Memory B cell (primary cell): ENCODE measurements at places on chromosomes 1 and 21.
A peak's percentile ranks its signal among the peaks of the same experiment; 100 is the strongest.

DNA sequence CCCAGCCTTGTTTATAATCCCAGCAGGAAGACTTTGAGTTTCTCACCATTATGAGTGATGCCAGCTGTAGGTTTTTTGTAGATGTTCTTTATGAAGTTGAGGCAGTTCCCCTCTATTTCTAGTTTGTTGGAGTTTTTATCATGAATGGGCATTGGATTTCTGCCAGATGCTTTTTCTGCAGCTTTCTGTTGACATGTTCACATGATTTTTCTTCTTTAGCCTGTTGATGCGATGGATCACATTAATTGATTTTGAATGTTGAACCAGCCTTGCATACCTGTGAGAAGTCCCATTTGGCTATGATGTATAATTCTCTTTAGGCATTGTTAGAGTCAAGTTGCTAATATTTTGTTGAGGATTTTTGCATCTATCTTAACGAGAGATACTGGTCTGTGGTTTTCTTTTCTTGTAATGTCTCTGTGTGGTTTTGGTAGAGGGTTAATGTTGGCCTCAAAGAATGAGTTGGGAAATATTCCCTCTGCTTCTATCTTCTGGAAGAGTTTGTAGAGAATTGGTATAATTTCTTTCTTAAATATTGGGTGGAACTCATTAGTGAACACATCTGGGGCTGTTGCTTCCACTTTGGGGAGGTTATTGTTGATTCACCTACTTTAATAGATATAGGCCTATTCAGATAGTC lies 33.2 kb downstream of the ZBTB40 start:
- DNase-seq, result no peak
- no peak overlapping the region for H3K27ac ChIP-seq
- no peaks in the 10 kb centered on the region for H3K27me3 ChIP-seq
- peaks cover 23% of the 10 kb centered on the region for H3K36me3 ChIP-seq
- H3K4me3 ChIP-seq, result no peak overlapping the region
- H3K4me1 ChIP-seq, result peaks cover 12% of the 10 kb centered on the region

DNA sequence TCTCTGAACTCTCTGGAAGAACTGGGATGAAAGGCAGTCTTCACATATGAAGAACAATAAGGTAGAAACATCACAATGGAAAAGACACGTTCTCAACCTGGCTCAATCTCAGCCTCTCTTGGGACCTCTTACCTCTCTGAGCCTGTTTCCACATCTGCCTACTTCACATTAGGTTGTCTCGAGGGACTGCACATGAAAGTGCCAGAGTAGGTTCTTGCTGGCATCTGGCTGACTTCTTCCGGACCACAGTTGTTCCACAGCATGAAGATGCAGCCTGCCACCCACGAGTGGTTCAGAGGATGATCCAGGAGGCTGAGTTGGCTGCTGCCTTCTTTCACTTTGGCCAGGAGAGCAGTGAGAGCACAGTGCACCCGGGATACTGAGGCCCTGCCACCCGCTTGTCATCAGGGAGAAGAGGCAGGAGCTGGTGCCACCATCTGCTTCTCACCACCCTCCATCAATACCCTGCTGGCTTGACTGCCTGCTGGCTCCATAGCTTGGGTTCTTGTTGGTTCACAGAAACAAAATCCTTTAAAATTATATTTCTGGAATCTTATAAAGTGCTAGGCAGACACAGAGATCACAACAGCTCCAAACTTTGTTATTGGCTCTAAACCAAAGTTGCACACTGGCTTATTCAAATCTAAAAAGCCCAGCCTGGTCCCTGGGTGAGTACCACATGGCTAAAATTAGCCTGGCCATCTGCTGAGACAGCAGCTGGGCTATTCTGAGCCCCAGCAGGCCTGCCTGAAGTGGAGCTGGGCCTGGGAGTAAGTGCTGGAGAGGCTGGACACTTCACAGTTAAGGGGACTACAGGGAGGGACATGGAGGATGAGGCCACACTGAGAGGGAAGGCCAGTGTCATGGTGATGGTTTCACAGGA lies 46.9 kb upstream of the LIN9 start:
- no peaks in the 10 kb centered on the region for H3K27me3 ChIP-seq
- no peak for DNase-seq
- H3K4me3 ChIP-seq, result peak overlapping the region; percentile 39

GRCh38 chr1:231203259-231204057 lies 37.6 kb upstream of the GNPAT start:
- H3K4me1 ChIP-seq, result peaks cover 7% of the 10 kb centered on the region
- H3K36me3 ChIP-seq, result peaks cover 2% of the 10 kb centered on the region
- H3K27me3 ChIP-seq, result peaks cover 8% of the 10 kb centered on the region
- no peak overlapping the region for H3K4me3 ChIP-seq

DNA sequence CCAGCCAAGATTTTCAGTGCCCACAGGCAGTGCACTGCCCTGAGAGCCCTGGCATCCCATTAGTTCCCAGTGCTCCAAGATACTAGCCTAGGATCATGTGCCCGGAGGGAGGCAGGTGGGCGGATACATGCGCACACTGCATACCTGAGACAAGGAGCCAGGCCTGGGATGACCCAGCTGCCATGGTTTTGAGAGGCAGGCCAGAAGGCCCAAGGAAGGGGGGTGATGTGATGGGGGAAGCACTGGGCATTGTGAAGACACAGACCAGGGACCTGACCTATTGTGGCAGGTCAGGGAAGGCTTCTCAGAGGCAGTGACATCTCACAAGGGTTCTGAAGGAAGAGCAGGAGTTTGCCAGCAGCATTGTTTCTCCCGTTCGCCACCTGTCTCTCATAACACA lies 3.6 kb downstream of the ZC3H12A start:
- H3K4me3 ChIP-seq, result peak overlapping the region; percentile 99
- H3K27ac ChIP-seq, result peak overlapping the region; percentile 99
- peaks cover 36% of the 10 kb centered on the region for H3K36me3 ChIP-seq
- no peaks in the 10 kb centered on the region for H3K27me3 ChIP-seq
- H3K4me1 ChIP-seq, result peaks cover 44% of the 10 kb centered on the region
- DNase-seq, result no peak

DNA sequence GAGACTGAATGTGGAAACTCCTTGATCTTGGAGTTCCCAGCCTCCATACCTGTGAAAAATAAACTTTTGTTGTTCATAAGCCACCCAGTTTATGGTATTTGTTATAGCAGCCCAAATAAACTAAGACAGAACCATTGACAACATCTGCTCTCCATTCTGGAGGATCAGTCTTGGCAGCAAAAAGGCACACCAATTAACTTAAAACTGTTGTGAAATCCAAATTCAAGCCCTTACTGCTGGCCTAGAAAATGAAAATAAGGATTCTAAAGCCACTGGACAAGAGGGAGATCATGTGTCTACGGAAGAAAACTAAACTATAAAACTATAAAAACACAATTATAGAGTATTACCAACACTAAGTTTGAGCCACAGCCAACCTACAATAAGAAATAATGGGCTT lies 172.1 kb upstream of the RNPC3 start:
- peaks cover 2% of the 10 kb centered on the region for H3K27me3 ChIP-seq
- no peak for DNase-seq
- no peaks in the 10 kb centered on the region for H3K36me3 ChIP-seq
- no peak overlapping the region for H3K27ac ChIP-seq
- H3K4me3 ChIP-seq, result no peak overlapping the region
- no peaks in the 10 kb centered on the region for H3K4me1 ChIP-seq

- no peaks in the 10 kb centered on the region for H3K36me3 ChIP-seq
- peaks cover 32% of the 10 kb centered on the region for H3K27me3 ChIP-seq
- DNase-seq, result no peak
- no peak overlapping the region for H3K27ac ChIP-seq
- H3K4me1 ChIP-seq, result peaks cover 12% of the 10 kb centered on the region
Observed at GRCh38 chr1:38507563-38507962, 352.0 kb downstream of the RRAGC start.

DNA sequence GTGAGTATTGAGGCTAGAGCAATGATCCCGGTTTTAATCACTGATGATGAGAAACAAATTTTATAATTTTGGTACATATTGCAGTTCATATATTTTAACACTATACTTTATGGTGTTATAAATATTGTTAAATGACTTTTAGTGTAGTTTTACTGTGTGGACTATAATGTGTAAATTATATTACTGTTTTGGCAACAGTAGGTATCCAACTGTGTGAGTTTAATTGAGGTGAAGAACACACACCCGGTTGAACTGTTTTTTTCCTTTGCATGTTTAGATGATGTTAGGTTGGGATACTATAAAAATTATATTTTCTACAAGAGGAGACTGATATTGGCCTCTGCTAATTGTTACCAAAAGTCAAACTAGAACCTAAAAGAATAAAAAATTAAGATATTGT lies 166.5 kb downstream of the SDCCAG8 start:
- H3K4me3 ChIP-seq, result no peak overlapping the region
- H3K27ac ChIP-seq, result no peak overlapping the region
- H3K36me3 ChIP-seq, result peaks cover 18% of the 10 kb centered on the region
- no peak for DNase-seq
- H3K27me3 ChIP-seq, result no peaks in the 10 kb centered on the region
- peaks cover 5% of the 10 kb centered on the region for H3K4me1 ChIP-seq

DNA sequence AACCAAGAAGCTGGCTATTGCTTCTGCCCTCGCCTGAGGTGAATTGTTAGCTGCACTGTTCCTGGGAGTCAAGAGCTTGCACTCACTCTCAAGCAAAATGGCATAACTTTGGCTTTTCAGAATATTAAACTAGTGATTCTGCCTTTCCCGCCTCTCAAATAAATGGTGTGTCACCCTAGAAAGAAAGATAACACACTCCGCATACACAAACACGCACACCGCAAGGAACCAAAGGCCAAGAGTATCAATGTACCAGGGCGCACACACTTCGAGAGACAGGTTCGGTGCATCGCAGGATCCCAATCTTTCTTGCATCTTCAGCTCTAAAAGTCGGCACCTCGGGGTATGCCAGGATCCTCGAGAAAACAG lies 470 bp upstream of the RTCA start:
- DNase-seq, result no peak
- H3K36me3 ChIP-seq, result peaks cover 22% of the 10 kb centered on the region
- peak overlapping the region; percentile 96 for H3K27ac ChIP-seq
- peaks cover 25% of the 10 kb centered on the region for H3K4me1 ChIP-seq
- no peaks in the 10 kb centered on the region for H3K27me3 ChIP-seq

- no peak overlapping the region for H3K27ac ChIP-seq
- H3K36me3 ChIP-seq, result no peaks in the 10 kb centered on the region
- no peak overlapping the region for H3K4me3 ChIP-seq
- peaks cover 10% of the 10 kb centered on the region for H3K27me3 ChIP-seq
Observed at GRCh38 chr1:210143465-210144062, 89.0 kb upstream of the SERTAD4 start.

- no peaks in the 10 kb centered on the region for H3K4me1 ChIP-seq
- no peak overlapping the region for H3K27ac ChIP-seq
- no peaks in the 10 kb centered on the region for H3K36me3 ChIP-seq
Observed at GRCh38 chr1:60034999-60035398, 38.6 kb downstream of the C1orf87 start.

GRCh38 chr1:211684791-211685190 lies 9.4 kb upstream of the NEK2 start:
- no peak overlapping the region for H3K27ac ChIP-seq
- H3K27me3 ChIP-seq, result no peaks in the 10 kb centered on the region
- no peak overlapping the region for H3K4me3 ChIP-seq
- H3K36me3 ChIP-seq, result no peaks in the 10 kb centered on the region
- peaks cover 29% of the 10 kb centered on the region for H3K4me1 ChIP-seq
- no peak for DNase-seq

- no peaks in the 10 kb centered on the region for H3K4me1 ChIP-seq
- H3K27me3 ChIP-seq, result no peaks in the 10 kb centered on the region
- DNase-seq, result no peak
- H3K27ac ChIP-seq, result no peak overlapping the region
- no peak overlapping the region for H3K4me3 ChIP-seq
- H3K36me3 ChIP-seq, result peaks cover 23% of the 10 kb centered on the region
Observed at GRCh38 chr1:77704736-77705135, 22.3 kb upstream of the ZZZ3 start.

GRCh38 chr1:162605225-162605927 lies 26.9 kb upstream of the DDR2 start:
- H3K27ac ChIP-seq, result no peak overlapping the region
- H3K4me1 ChIP-seq, result no peaks in the 10 kb centered on the region
- H3K36me3 ChIP-seq, result peaks cover 21% of the 10 kb centered on the region
- DNase-seq, result no peak

DNA sequence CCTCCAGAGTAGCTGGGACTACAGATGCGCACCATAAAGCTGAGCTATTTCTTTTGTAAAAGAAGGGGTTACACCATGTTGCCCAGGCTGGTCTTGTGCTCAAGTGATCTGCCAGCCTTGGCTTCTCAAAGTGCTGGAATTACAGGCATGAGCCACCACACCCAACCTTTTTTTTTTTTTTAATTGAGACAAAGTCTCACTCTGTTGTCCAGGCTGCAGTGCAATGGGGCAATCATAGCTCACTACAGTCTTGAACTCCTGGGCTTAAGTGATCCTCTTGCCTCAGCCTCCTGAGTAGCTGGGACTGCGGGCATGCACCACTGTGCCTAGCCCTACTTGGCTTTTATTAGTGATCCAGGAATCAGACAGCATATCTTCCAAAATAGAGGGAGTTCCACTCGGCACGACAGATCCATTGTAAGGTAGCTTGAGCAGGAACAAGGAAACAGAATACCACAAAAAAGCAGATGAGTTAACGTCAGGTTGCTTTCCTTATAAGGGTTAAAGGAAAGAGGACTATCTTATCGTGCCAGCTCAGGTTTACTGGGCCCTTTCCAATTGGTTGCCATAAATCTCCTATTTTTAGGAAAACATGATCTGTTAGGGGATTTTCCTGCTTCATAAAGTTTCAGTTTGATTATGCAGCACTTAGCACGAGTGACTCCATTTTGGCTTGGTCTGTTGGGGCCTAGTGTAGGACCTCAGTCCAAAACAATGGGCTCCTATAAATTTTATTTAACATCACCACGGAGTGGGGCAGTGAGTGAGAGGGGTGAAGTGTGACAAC lies 45.2 kb downstream of the NENF start:
- DNase-seq, result no peak
- no peak overlapping the region for H3K27ac ChIP-seq
- H3K36me3 ChIP-seq, result no peaks in the 10 kb centered on the region
- H3K4me1 ChIP-seq, result peaks cover 4% of the 10 kb centered on the region
- H3K4me3 ChIP-seq, result no peak overlapping the region

GRCh38 chr1:66519992-66520391 lies 14.0 kb upstream of the SGIP1 start:
- no peak overlapping the region for H3K4me3 ChIP-seq
- H3K27ac ChIP-seq, result no peak overlapping the region
- no peak for DNase-seq
- peaks cover 10% of the 10 kb centered on the region for H3K27me3 ChIP-seq
- peaks cover 2% of the 10 kb centered on the region for H3K36me3 ChIP-seq

- peaks cover 2% of the 10 kb centered on the region for H3K27me3 ChIP-seq
- no peak overlapping the region for H3K27ac ChIP-seq
- no peaks in the 10 kb centered on the region for H3K36me3 ChIP-seq
- H3K4me1 ChIP-seq, result peaks cover 3% of the 10 kb centered on the region
- DNase-seq, result no peak
Observed at GRCh38 chr1:5485968-5486696, 506.1 kb downstream of the NPHP4 start.

- no peaks in the 10 kb centered on the region for H3K36me3 ChIP-seq
- no peak overlapping the region for H3K27ac ChIP-seq
- H3K4me1 ChIP-seq, result no peaks in the 10 kb centered on the region
- DNase-seq, result no peak
Observed at GRCh38 chr1:178146436-178146835, 52.5 kb downstream of the RASAL2 start.

- no peaks in the 10 kb centered on the region for H3K36me3 ChIP-seq
- H3K4me3 ChIP-seq, result no peak overlapping the region
- peaks cover 9% of the 10 kb centered on the region for H3K27me3 ChIP-seq
- no peak for DNase-seq
- no peak overlapping the region for H3K27ac ChIP-seq
- H3K4me1 ChIP-seq, result no peaks in the 10 kb centered on the region
Observed at GRCh38 chr1:11541956-11542355, 63.0 kb downstream of the DISP3 start.
